ENCODE measurements at places on chromosomes 5 and 9.

DNA sequence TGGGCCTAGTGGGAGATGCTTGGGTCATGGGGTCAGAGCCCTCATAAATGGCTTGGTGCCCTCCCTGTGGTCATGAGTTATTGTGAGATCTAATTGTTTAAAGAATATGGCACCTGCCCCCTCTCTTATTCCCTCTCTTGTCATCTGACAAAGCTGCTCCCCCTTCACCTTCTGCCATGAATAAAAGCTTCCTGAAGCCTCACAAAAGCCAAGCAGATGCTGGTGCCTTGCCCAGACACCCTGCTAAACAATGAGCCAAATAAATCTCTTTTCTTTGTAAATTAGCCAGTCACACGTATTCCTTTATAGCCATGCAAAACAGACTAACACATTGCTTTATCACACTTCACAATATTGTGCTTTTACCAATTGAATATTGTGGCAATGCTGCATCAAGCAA lies 82.8 kb upstream of the PDE4D start:
- peaks cover 20% of the 10 kb centered on the region for H3K27me3 ChIP-seq
- no peak for DNase-seq
- H3K4me1 ChIP-seq, result no peaks in the 10 kb centered on the region
- no peak overlapping the region for H3K27ac ChIP-seq

DNA sequence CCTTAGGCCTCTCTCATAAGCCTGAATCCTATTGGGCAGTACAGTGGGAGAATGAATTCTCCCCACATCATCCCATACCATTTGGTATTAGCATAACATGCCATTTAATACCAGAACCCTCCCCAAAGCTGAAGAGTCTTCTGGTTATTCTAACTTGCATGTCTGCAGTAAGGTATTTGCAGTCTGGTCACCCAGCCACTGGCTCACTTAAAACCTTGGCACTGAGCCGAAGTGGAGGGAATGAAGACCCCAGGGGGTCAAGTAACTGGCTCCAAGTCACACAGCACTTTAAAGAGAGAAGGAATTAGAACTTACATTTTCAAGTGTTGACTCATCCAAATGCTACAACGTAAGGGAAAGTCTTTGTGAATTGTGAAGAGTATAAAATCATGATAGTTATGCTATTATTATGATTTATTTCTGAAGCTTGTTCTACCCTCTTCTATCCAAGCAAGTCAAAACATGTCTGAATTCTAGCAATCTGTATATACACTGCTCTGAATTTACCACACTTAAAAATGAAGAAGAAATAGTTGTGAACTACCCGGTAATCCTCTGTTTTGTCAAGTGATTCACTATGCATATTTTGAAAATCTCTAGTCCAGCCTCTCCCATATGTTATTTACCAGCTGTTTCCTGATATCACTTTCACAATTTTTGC lies 28.5 kb downstream of the GLRA1 start:
- H3K4me3 ChIP-seq, result no peak overlapping the region
- no peak overlapping the region for H3K27ac ChIP-seq
- peaks cover 34% of the 10 kb centered on the region for H3K27me3 ChIP-seq
- peaks cover 13% of the 10 kb centered on the region for H3K4me1 ChIP-seq

GRCh38 chr5:137693307-137693950 lies 42.5 kb downstream of the KLHL3 start:
- no peaks in the 10 kb centered on the region for H3K27me3 ChIP-seq
- no peaks in the 10 kb centered on the region for H3K36me3 ChIP-seq
- H3K27ac ChIP-seq, result no peak overlapping the region
- no peak overlapping the region for H3K4me3 ChIP-seq
- no peaks in the 10 kb centered on the region for H3K4me1 ChIP-seq
- DNase-seq, result no peak

DNA sequence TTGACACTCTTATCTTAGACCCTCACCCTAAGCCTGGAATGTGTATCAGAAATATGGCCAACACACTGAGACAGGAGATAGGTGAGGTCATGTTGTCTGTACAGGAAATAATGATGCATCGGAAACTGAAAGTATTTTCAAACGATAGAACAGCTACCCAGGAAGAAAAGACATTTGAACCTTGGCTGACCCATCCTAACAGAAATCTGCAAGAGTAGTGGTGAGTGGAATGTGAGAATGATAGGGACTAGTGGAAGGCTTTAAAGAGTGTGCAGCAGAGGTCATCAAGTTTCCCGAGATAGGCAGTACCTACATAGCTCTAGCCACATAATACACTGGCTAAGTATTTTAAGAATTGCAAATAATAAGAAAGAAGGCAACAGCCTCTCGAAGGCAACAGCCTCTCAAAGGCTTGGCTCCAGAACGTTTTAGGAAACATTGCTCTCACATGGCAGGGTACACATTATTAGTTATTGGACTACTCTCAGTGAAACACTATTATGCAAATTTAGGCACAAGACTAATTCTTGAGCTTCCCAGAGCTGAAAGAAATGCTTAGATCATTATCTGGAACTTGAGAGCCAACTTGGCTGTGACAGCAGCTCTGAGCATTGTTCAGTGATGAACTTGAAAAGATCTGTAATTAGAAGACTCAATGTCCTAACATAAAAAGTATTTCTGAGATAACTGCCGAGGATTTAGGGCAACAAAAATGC lies 133.1 kb upstream of the FBXL7 start:
- H3K27ac ChIP-seq, result no peak overlapping the region
- H3K36me3 ChIP-seq, result no peaks in the 10 kb centered on the region
- H3K4me1 ChIP-seq, result no peaks in the 10 kb centered on the region
- no peaks in the 10 kb centered on the region for H3K27me3 ChIP-seq

GRCh38 chr9:120622790-120623189 lies 42.8 kb upstream of the CDK5RAP2 start:
- H3K4me3 ChIP-seq, result no peak overlapping the region
- no peaks in the 10 kb centered on the region for H3K27me3 ChIP-seq
- H3K4me1 ChIP-seq, result no peaks in the 10 kb centered on the region
- H3K36me3 ChIP-seq, result no peaks in the 10 kb centered on the region

DNA sequence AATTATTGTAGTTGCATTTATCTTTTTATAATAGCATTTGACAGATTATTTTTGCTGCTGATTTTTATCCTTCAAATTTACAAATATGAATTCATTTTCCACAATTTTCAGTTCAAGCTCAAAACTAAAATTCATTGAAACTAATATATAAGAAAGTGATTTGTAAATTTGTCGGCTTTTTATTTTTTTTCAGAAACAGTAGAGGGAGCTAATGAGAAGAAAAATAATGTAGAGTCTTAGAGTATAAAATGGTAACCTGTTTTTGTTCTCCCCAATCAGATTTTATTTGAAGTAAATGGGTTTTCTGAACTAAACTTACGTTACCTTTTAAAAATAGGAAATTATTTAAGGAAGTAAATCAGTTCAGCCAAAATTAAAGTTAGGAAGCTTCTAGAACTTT lies 19.2 kb downstream of the PRRC1 start:
- no peaks in the 10 kb centered on the region for H3K4me1 ChIP-seq
- H3K27me3 ChIP-seq, result no peaks in the 10 kb centered on the region
- peaks cover 45% of the 10 kb centered on the region for H3K36me3 ChIP-seq

All from Calu3 (cell line).